Stimulated activated CD4-positive, alpha-beta T cell treated with anti-CD3 and anti-CD28 coated beads, Interleukin-1b, Interleukin-23, amount 100 ng/mL, for 48 hours (primary cell): ENCODE measurements at places on chromosomes 1 and 21.

- DNase-seq = no peak
Observed at GRCh38 chr1:232487236-232487635, 142.7 kb downstream of the SIPA1L2 start.

GRCh38 chr1:241323514-241324195, 33.4 kb downstream of the RGS7 start:
- DNase-seq = peak; percentile 3

GRCh38 chr21:34775793-34776192, 107.0 kb downstream of the CLIC6 start:
- no peak for DNase-seq

DNA sequence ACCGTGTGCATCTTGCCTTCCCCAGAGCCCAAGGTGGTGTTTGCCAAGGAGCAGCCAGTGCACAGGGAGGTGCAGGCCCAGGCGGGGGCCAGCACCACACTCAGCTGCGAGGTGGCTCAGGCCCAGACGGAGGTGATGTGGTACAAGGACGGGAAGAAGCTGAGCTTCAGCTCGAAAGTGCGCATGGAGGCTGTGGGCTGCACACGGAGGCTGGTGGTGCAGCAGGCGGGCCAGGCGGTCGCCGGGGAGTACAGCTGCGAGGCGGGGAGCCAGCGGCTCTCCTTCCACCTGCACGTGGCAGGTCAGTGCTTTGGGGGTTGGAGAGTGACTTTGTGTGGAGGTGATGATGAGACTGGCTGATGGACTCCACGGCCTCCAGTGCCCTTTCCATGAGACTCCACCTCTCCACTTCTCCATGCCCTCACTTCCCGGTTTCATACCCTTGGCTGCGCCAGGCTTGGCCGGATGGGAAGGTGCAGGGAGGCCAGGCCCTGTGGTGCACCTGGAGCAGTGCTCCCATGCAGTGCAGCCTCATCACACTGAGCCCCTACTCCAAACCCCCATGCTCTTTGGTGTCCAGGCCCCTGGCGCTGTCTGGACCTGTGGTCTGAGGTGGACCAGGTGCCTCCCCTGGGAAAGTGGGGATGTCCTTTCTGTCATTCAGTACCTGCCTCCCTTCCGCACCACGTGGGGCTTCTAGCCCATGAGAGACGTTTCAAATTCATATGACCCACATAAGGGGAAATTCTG, 49.0 kb downstream of the OBSCN start:
- DNase-seq = no peak

- DNase-seq = no peak
Observed at GRCh38 chr21:46674430-46675007, 39.0 kb downstream of the PRMT2 start.

DNA sequence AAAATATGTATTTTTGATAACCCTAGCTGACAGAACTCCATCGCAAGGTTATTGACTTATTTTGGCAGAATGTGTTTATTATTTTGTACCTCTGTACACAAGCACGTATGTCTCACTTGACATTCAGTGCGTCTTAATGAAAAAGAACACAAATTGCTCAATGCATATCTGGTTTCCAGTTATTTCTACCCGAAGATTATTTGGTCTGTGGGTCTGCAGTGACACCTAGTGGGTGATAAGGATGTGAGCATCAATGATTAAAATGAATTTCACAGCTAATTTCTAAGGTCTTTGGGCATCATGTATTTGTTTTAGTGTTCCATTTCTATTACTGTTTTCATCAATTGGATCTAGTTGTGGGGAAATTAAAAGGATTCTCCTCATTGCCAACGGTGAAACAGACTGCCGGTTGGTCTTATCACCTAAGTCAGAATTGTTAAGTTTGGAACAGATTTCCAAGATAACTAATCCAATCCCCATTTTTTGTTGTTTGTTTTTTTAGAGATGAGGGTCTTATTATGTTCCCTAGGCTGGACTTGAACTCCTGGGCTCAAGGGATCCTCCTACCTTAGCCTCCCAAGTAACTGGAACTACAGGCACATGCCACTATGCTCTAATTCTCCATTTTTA, 13.9 kb downstream of the DDX20 start:
- peak; percentile 24 for DNase-seq

DNA sequence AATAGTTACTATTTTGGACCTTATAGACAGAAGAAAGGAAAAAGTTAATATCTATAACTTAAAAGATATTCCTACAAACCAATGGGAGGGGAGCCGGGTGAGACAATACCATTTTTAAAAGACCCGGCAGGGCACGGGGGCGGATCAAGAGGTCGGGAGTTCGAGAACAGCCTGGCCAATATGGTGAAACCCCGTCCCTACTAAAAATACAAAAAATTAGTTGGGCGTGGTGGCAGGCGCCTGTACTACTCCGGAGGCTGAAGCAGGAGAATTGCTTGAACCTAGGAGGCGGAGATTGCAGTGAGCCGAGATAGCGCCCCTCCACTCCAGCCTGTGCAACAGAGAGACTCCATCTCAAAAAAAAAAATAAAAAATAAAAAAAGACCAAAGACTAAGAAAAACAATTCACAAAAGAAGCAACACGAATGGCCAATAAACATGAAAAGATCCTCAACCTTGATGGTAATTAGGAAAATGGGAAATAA, 1.2 kb upstream of the PSMB2 start:
- DNase-seq = peak; percentile 19

GRCh38 chr1:12320486-12320885, 90.7 kb downstream of the VPS13D start:
- no peak for DNase-seq

- DNase-seq = no peak
Observed at GRCh38 chr1:208393826-208394225, 149.6 kb upstream of the PLXNA2 start.

GRCh38 chr1:111988743-111989453, 570 bp downstream of the KCND3 start:
- no peak for DNase-seq

GRCh38 chr21:35690436-35690835, 369.9 kb downstream of the SETD4 start:
- DNase-seq = no peak

GRCh38 chr1:37553598-37553926, 531 bp downstream of the SNIP1 start:
- DNase-seq = no peak

DNA sequence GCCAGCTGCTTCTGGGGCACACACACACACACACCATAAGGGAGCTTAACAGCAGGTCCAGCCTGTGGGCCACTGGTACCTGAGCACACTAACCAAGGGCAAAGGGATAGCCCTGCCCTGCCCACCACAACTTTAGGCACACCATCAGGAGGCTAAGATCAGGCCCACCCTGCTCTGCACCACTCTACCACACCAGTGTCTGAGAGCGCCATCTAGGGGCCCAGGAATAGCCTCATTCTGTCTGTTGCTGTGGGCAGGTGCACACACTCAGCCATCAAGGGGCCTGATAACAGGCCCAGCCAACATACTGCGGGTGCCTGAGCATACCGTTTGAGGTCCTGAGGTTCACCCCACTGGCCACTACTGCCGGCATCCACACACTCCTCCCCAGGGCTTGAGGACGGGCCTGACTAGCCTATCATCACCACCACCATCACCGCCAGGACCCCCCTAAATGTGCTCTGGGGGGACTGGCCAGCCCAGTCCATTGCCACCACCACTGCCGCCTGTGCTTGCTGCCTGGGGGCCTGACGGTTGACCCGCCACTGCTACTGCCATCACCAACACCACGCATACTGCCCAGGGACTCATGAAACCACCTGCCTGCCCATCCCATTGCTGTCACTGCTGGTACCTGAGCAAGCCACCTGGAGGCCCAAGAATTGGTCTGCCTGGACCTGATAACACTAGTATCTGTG, 31.3 kb downstream of the NSL1 start:
- DNase-seq = peak; percentile 61

DNA sequence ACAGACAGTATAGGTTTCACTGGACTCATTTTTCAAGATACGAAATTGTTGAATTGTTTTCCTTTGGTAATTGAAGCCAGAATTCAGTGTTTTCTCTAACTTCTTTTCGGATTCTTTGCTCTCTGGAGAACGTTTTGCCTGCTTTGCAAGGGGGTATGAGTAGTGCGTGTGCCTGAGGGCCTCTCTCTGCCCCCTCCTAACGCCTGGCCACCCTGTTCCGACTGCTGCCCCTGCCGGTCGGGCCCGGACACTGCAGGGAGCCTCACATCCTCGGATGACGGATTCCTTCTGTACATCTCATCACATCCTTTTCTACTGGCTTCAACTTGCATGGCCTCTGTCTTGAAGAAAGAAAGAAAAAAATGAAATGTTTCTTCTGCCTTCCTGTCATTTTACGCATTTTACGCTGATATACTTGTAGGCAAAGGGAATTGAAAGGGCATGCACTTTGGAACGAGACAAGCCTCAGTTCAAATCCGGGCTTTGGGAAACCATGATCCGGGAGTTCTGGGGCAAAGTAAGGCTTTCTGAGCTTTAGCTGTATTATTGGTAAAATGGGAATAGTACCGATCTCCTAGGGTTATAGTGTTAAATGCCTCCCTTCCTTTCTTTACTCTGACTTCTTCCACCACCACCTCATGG, 65.1 kb downstream of the DISC1 start:
- DNase-seq = no peak

GRCh38 chr1:169289016-169289415, 78.6 kb downstream of the NME7 start:
- DNase-seq = no peak

- no peak for DNase-seq
Observed at GRCh38 chr1:228083871-228084278, 1.4 kb downstream of the ARF1 start.

- no peak for DNase-seq
Observed at GRCh38 chr1:87167848-87168525, 160.7 kb upstream of the LMO4 start.

- DNase-seq = no peak
Observed at GRCh38 chr1:64983110-64983509, 16.8 kb upstream of the JAK1 start.
